ENCODE measurements at places on chromosomes 7 and 10. TPM values are rescaled to one million over a fixed set of nuclear protein-coding genes. Genes with fewer than 3 reads are reported as not detected.

- no peak overlapping the region for H3K4me3 ChIP-seq
- peaks cover 11% of the 10 kb centered on the region for H3K4me1 ChIP-seq
- H3K27me3 ChIP-seq = no peaks in the 10 kb centered on the region
- H3K27ac ChIP-seq = no peak overlapping the region
- DNase-seq = no peak
Measured at GRCh38 chr10:29613196-29613595, 21.6 kb downstream of the SVIL start.

GRCh38 chr7:110521357-110521911, 569.5 kb upstream of the LRRN3 start:
- peaks cover 5% of the 10 kb centered on the region for H3K4me1 ChIP-seq
- no peaks in the 10 kb centered on the region for H3K36me3 ChIP-seq

- H3K27ac ChIP-seq = no peak overlapping the region
- no peaks in the 10 kb centered on the region for H3K27me3 ChIP-seq
- H3K4me1 ChIP-seq = no peaks in the 10 kb centered on the region
- H3K4me3 ChIP-seq = no peak overlapping the region
- no peaks in the 10 kb centered on the region for H3K36me3 ChIP-seq
Measured at GRCh38 chr7:20892776-20893175, 106.1 kb upstream of the SP8 start.

DNA sequence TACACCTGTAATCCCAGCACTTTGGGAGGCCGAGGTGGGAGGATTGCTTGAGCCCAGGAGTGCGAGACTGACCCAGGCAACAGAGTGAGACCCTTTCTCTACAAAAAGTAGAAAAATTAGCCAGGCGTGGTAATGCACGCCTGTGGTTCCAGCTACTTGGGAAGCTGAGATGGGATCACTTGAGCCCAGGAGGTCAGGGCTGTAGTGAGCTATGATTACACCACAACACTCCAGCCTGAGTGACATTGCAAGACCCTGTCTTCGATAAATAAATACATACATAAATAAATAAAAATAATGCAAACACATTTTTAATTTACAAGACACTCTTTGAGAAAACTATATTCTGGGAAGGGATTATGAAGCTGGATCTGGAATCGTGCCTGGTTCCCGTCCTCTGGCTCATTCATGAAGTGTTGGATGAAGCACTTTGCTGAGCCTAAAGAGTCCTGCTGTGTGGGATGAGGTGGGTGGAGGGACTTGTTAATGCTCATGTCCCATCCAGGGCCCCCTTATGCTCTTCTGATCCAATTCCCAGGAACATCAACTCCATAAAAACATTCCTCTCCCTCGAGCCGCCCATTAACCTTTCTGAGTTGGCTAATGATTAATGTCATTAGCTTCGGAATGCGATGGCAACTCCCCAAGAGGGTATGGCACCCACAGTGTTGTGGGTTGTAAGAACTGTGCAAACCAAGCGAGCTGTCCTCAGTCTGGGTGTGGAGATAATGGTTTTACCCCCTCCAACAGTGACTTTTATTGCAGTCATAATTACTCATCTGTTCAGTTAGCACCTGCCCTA, 236.3 kb downstream of the BAMBI start:
- peak overlapping the region; percentile 74 for H3K27ac ChIP-seq
- H3K27me3 ChIP-seq = no peaks in the 10 kb centered on the region
- H3K4me1 ChIP-seq = peaks cover 31% of the 10 kb centered on the region
- peak; percentile 66 for DNase-seq

DNA sequence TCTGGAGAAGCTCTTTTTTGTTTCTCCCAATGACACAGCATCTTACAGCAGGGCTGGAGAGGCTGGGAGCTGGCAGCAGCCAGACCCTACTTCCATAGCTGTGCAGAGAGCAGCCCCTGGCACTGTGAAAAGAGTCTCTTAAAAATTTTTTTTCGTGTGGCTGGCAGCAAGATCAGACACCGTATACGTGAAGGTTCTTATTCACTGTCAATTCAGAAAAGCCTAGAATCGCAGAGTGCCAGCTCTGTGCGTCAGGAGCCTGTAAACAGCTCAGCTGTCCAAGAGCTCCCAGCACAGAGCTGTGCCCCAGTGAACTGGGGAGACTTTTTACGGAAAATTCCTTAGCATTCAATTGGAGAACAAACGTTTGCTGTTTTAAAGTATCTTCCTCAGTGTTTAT, 6.5 kb downstream of the BAG3 start:
- peak; percentile 41 for DNase-seq
- H3K36me3 ChIP-seq = no peaks in the 10 kb centered on the region
- H3K4me1 ChIP-seq = peaks cover 35% of the 10 kb centered on the region
- H3K27me3 ChIP-seq = no peaks in the 10 kb centered on the region

GRCh38 chr10:47323087-47323486, 833 bp downstream of the GDF2 start:
- peaks cover 11% of the 10 kb centered on the region for H3K27me3 ChIP-seq
- H3K36me3 ChIP-seq = no peaks in the 10 kb centered on the region
- no peaks in the 10 kb centered on the region for H3K4me1 ChIP-seq

DNA sequence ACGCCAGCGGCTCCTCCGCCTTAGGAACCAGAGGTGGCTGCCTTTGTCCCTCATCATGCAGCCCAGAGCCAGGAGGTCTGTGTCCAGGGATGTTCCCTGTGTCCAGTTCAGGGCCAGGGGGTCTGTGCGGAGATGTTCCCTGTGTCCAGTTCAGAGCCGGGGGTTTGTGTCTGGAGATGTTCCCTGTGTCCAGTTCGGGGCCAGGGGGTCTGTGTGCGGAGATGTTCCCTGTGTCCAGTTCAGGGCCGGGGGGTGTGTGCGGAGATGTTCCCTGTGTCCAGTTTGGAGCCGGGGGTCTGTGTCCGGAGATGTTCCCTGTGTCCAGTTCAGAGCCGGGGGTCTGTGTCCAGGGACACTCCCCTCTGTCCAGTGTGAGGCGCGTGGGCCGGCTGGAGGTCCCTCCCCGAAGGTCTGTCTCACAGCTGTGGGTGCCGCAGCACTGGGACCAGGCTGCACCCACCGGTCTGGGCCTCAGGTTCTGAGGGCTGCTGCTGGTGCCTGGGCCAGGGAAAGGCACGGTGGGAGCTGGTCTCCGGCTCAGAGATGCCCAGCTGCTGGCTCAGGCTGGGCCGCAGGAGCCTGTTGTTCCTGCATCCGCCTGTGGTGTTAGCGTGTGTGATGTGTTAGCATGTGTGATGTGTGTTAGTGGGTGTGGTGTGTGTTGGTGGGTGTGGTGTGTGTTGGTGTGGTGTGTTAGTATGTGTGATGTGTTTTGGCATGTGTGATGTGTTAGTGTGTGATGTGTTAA, 67.9 kb upstream of the CFAP46 start:
- H3K4me1 ChIP-seq = peaks cover 5% of the 10 kb centered on the region
- no peak overlapping the region for H3K27ac ChIP-seq
- no peaks in the 10 kb centered on the region for H3K36me3 ChIP-seq
- DNase-seq = no peak
- H3K27me3 ChIP-seq = no peaks in the 10 kb centered on the region
- H3K4me3 ChIP-seq = no peak overlapping the region

GRCh38 chr10:7664707-7665106, 2.1 kb downstream of the ITIH5 start:
- H3K27ac ChIP-seq = no peak overlapping the region
- no peaks in the 10 kb centered on the region for H3K36me3 ChIP-seq
- H3K4me3 ChIP-seq = no peak overlapping the region
- peaks cover 33% of the 10 kb centered on the region for H3K27me3 ChIP-seq
- no peak for DNase-seq

GRCh38 chr10:115918812-115919211, 354.2 kb downstream of the GFRA1 start:
- no peak overlapping the region for H3K27ac ChIP-seq
- H3K4me3 ChIP-seq = no peak overlapping the region
- no peaks in the 10 kb centered on the region for H3K27me3 ChIP-seq
- no peaks in the 10 kb centered on the region for H3K4me1 ChIP-seq

DNA sequence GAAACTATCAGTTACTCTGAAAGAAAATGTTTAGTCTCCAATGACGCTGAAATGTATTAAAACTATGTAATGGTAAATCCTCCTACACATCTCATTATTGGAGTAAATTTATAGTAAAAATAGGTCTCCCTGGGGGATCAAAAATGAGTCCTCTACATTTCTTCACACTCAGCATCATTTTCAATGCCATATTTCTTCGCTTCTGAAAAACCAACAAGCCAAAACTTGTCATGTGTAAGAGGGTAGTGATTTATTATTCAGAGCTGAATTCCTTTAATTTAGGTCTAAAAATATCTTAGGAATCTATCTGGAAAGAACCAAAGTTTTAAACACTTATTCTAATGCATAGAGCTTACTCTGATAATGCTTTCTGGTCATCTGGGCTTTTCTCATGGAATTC, 3.0 kb downstream of the PDK4 start:
- H3K36me3 ChIP-seq = no peaks in the 10 kb centered on the region
- H3K27me3 ChIP-seq = no peaks in the 10 kb centered on the region
- no peak overlapping the region for H3K4me3 ChIP-seq

- H3K4me1 ChIP-seq = peaks cover 3% of the 10 kb centered on the region
- no peak for DNase-seq
- H3K27ac ChIP-seq = no peak overlapping the region
- no peak overlapping the region for H3K4me3 ChIP-seq
Measured at GRCh38 chr10:33871061-33871956, 536.8 kb upstream of the NRP1 start.

- peak; percentile 38 for DNase-seq
- H3K27me3 ChIP-seq = no peaks in the 10 kb centered on the region
- H3K4me3 ChIP-seq = no peak overlapping the region
Measured at GRCh38 chr10:110353244-110354119, 48.8 kb upstream of the SMNDC1 start.

DNA sequence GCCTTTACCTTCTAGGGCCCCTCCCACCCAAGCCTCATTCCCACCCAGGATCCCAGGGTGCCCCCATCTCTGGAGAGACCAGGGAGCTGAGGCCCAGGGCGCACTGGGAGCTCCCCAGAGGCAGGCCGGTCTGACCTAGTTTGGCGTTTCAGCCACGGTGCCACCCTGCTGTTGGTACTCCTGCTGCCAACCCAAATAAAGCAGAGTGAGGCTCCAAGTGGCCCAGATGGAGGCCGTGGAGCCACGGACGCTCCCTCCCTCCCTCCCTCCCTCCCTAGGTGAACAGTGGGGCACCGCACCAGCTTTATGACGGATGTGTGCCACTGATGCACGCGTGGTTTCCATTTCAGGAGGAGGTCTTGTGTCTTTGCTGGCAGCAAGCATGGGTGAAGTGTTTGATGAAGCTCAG, 1.8 kb downstream of the INPP5A start:
- no peaks in the 10 kb centered on the region for H3K27me3 ChIP-seq
- H3K36me3 ChIP-seq = no peaks in the 10 kb centered on the region
- peak overlapping the region; percentile 50 for H3K27ac ChIP-seq
- no peak overlapping the region for H3K4me3 ChIP-seq
- H3K4me1 ChIP-seq = peaks cover 43% of the 10 kb centered on the region

- no peaks in the 10 kb centered on the region for H3K4me1 ChIP-seq
- DNase-seq = no peak
- no peak overlapping the region for H3K27ac ChIP-seq
- H3K36me3 ChIP-seq = no peaks in the 10 kb centered on the region
Measured at GRCh38 chr10:132980426-132981172, 38.2 kb upstream of the CFAP46 start.

- no peaks in the 10 kb centered on the region for H3K36me3 ChIP-seq
- H3K4me3 ChIP-seq = no peak overlapping the region
- DNase-seq = no peak
- no peaks in the 10 kb centered on the region for H3K27me3 ChIP-seq
Measured at GRCh38 chr7:26645121-26645520, 219.3 kb downstream of the SKAP2 start.

DNA sequence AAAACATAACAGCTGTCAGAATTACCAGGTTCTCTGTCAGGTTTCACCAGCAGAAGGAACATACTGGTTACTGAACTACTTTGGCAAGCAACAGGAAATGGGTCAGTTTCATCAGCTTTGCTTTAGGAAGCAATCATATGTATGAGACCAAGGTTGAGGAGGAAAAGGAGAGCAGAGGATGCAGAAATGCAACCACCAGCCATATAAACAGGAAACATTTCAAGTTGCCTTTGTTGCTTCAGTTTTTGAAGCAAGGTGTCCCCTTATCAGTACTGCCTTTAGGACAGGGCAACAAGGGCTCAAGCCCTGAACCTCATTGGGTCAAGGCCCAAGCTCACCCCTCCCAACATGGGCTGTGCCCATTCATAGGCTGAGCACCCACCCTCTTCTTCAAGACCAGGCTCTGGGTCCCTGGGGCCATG, 10.2 kb downstream of the HIPK2 start:
- H3K27ac ChIP-seq = no peak overlapping the region
- no peaks in the 10 kb centered on the region for H3K36me3 ChIP-seq
- H3K4me1 ChIP-seq = peaks cover 19% of the 10 kb centered on the region
- H3K27me3 ChIP-seq = no peaks in the 10 kb centered on the region
- no peak overlapping the region for H3K4me3 ChIP-seq

- peaks cover 10% of the 10 kb centered on the region for H3K4me1 ChIP-seq
- H3K4me3 ChIP-seq = no peak overlapping the region
- H3K27ac ChIP-seq = no peak overlapping the region
- DNase-seq = no peak
- no peaks in the 10 kb centered on the region for H3K27me3 ChIP-seq
Measured at GRCh38 chr10:14873090-14873760, 5.4 kb upstream of the SUV39H2 start.

DNA sequence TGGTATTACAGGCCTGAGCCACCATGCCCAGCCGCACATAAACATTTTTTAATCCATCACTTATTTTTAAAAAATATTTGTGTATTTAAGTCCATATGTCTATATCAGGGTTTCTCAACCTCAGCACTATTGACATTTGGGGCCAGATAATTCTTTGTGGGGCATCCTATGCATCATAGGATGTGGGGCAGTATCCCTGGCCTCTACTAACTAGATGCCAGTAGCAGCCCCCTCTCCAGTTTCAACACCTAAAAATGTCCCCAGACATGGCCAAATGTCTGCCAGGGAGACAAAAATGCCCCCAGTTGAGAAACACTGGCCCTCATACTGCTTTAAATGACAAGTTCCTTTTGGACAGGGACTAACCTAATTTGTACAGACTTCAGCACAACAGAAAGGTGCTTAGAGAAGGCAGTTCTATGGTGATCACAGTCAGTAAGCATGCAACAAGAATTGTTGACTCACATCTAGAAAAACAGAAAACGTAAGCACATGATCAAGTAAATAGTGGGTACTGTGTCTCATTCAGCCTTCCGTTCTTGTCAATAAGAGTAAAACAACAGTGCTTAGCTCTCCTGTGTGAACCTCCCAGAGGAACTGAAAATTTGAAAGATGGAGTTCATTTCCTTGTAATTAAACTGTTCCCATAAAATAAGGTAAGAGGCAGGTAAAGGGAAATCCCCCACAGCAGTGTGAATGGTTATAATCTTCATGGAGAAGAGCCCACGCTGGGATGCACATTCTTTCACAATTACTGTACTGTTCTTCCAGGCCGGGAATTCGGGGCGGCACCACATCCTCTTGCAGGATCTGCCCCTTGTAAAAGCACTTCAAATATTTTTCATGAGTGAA, 17.3 kb upstream of the ADRB1 start:
- no peaks in the 10 kb centered on the region for H3K4me1 ChIP-seq
- no peaks in the 10 kb centered on the region for H3K27me3 ChIP-seq
- DNase-seq = peak; percentile 31
- H3K36me3 ChIP-seq = no peaks in the 10 kb centered on the region
- H3K27ac ChIP-seq = peak overlapping the region; percentile 50
- H3K4me3 ChIP-seq = no peak overlapping the region

Gene ADAM8
- total RNA-seq = 5.1 TPM

Gene CTAGE6
- 0.07 TPM for total RNA-seq

Gene PRKAR2B
- 25.6 TPM for total RNA-seq

Gene LYZL2
- not detected for total RNA-seq

Gene SPDYE5
- total RNA-seq = not detected

Gene SLC4A2
- 188 TPM for total RNA-seq

Gene AASS
- 41.9 TPM for total RNA-seq

Gene SLIT1
- total RNA-seq = 0.47 TPM

Measured in hepatocyte (in vitro differentiated cells).